ENCODE measurements at places on chromosomes 5 and 9.

DNA sequence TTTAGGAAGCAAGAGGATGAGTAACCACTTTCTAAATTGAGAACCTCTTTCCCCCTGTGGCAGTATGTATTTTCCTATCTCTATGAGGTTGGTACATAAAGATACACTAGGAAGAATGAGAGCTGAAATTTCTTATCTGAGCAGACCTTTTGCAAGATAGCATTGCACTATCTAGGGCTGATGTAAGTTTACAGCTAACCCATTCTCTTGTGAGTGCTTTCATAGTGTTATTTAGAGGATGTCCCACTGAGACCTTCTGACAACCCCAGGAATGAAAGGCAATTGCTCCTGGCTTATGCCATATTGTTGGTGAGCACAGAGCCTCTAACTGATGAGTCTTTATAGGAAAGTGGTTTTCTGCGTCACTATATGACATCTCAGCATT lies 1209.3 kb upstream of the CDH6 start:
- DNase-seq = no peak

GRCh38 chr9:134455934-134456755 lies 129.9 kb downstream of the RXRA start:
- no peak for DNase-seq

- no peak for DNase-seq
Observed at GRCh38 chr5:168415971-168416370, 70.3 kb upstream of the RARS1 start.

GRCh38 chr5:57824047-57824446 lies 341.4 kb upstream of the ACTBL2 start:
- DNase-seq = no peak

DNA sequence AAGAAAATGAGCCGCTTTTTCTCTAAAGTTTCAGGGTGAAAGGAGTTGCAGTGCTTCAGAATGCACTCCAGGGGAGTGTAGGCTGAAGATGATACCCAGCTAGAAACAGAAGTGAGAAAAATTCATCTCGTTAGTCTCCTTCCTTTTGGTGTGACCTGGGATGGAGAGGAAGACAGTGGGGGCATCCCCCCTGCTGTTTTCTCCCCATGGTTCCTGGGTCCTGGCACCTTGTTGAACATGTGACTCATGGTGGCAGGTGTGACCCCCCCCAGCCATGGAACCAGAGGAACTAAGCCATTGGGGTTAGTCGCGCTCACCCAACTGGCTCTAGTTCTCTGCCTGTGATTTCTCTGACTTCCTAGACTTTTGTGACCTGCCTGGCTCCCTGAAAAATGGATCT lies 424.6 kb downstream of the CSNK1G3 start:
- no peak for DNase-seq

Data from Panc1 (cell line).